ENCODE measurements at places on chromosomes 16 and 17. TPM values are rescaled to one million over a fixed set of nuclear protein-coding genes. Genes with fewer than 3 reads are reported as not detected.

DNA sequence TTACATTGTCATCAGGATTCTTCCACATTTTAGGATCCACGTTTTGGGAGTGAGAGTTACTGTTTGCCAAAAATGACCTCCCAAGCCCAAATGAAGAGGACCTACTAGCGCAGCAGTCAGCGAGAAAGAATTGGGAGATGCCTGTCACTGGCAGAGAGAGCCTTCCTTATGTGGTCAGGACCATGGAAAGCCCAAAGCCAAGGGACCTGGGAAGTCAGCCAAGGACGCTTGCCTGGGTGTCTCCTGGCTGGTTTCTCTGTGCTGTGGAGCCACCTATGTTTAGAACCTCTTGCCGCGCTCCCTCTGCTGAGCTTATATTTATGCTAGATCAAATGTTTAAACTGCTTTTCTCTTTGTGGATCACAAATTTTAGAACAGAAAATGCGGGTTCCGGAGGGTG lies 24.9 kb upstream of the RHBDL3 start:
- H3K27me3 ChIP-seq = no peaks in the 10 kb centered on the region
- H3K4me3 ChIP-seq = no peak overlapping the region
- no peaks in the 10 kb centered on the region for H3K36me3 ChIP-seq
- no peak for DNase-seq
- no peak overlapping the region for H3K27ac ChIP-seq

GRCh38 chr16:47876511-47876910 lies 279.3 kb downstream of the ABCC12 start:
- H3K27ac ChIP-seq = no peak overlapping the region
- no peak for DNase-seq
- no peaks in the 10 kb centered on the region for H3K27me3 ChIP-seq
- H3K4me3 ChIP-seq = no peak overlapping the region
- no peaks in the 10 kb centered on the region for H3K4me1 ChIP-seq

Gene KCNJ12
- 0.73 TPM for total RNA-seq

DNA sequence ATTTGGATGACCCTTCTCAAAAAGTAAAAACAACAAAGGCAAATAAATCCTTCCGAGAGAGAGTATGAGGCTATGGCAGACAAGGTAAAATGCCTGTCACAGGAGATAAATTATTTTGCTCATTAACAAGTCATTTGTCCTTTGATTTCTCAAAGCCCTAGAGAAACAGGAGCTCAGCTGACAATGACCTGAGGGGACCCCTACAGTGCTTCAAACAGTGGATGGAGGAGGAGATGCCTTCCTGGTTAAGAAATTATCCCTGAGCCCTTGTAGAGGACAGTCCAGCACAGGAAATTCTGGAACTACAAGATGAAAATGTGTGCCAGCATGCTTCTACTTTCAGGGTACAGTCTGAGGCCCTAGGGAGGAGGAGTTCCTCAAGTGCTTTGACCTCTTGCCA lies 24.0 kb upstream of the RHBDL3 start:
- no peak overlapping the region for H3K27ac ChIP-seq
- no peaks in the 10 kb centered on the region for H3K27me3 ChIP-seq
- H3K4me3 ChIP-seq = no peak overlapping the region

Gene ARMC5
- total RNA-seq = 5.3 TPM

DNA sequence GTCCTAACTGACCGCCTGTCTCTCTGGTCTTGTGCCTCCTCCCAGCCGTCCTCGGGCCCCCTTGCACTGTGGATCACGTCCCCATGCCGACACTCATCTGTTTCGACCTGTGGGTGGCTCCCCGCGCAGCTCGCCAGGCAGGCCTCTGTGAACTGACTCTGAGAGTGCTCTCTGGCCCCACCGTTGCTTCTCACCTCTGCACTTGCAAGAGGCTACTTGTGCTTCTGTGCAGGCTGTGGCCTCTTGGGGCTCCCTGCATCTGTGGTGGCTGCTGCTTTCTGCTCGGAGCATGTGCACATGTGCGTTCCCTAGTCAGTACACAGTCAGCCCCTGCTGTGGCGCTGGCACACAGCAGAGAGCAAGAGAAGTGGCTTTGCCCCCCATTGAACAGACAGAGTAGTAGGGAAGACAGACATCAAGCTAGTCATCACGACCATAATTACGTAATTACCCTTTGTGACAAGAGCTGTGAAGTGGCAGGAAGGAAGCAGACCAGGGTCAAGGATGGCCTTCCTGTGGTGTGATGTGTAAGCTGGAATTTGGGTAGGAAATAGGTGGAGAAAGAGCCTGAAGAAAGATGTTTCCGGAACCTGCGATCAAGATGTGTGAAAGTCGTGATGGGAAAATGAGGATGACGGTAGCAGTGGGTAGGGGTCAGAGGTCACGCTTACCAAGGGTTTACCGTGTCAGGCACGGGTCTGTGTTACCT lies 256.0 kb upstream of the CACNG5 start:
- H3K4me1 ChIP-seq = no peaks in the 10 kb centered on the region
- H3K4me3 ChIP-seq = no peak overlapping the region
- no peaks in the 10 kb centered on the region for H3K36me3 ChIP-seq
- H3K27ac ChIP-seq = no peak overlapping the region
- no peak for DNase-seq

DNA sequence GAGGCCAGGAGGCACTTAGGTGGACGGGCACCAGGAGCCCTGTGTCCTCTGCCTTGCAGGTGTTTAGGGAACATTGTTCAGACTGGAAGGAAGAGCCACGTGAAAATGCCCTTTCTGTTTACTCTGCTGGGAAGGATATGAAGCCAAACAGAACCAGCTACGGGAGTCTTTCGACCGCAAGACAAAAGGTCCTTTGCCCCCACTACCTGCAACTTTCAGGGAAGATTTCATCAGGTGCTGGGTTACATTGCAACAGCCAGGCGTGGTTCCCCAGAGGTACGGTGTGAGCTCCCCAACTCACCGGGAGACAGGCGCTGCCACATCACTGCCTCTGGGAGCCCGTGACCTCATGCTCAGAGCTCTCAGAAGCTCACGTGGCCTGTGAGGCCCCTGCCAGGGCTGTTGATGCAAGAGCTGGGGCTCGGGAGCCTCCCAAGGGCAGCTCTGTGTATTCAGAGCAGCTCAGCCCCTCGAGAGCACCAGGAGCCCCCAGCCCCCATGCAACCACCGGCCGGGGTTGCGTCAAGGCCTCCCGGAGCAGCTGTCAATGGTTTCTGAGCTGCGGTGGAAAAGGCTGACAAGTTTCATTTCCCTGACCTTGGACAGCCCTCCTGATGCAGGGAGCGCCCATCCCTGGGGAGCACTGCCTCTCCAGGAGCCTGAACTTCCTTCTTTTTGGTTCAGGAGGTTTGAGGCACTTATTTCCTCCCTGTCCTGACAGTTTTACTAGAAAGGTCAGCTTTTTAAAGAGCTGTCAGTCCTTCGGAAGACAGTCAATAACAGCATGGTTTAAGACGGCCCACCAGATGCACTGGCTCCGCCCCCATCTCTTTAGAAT lies 42.1 kb downstream of the TBC1D16 start:
- no peaks in the 10 kb centered on the region for H3K4me1 ChIP-seq
- H3K36me3 ChIP-seq = no peaks in the 10 kb centered on the region
- no peaks in the 10 kb centered on the region for H3K27me3 ChIP-seq
- peak; percentile 80 for DNase-seq

DNA sequence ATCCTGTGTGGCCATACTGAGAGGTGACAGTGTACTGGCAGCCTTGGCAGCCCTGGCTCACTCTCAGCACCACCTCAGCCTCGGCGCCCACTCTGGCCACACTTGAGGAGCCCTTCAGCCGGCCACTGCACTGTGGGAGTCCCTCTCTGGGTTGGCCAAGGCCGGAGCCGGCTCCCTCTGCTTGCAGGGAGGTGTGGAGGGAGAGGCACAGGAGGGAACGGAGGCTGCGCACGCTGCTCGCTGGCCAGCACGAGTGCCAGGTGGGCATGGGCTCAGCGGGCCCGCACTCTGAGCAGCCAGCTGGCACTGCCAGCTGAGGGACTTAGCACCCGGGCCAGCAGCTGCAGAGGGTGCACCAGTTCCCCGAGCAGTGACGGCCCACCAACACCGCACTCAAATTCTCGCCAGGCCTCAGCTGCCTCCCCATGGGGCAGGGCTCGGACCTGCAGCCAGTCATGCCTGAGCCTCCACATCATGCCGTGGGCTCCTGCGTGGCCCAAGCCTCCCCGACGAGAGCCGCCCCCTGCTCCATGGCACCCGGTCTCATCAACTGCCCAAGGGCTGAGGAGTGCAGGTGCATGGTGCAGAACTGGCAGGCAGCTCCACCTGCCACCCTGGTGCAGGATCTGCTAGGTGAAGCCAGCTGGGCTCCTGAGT lies 184.4 kb upstream of the TOX3 start:
- no peak overlapping the region for H3K27ac ChIP-seq
- H3K4me3 ChIP-seq = no peak overlapping the region
- no peaks in the 10 kb centered on the region for H3K27me3 ChIP-seq
- no peaks in the 10 kb centered on the region for H3K4me1 ChIP-seq
- H3K36me3 ChIP-seq = no peaks in the 10 kb centered on the region

Gene ACSM2B
- total RNA-seq = not detected

Gene RPA1
- total RNA-seq = 34.7 TPM

Gene HLF
- 13.4 TPM for total RNA-seq

Measured in breast epithelium (tissue), 4 donors.